ENCODE measurements at places on chromosomes 16 and 17.

GRCh38 chr17:78957128-78957527 lies 22.6 kb downstream of the LGALS3BP start:
- DNase-seq, result no peak

- DNase-seq, result no peak
Measured at GRCh38 chr17:27354491-27355081, 60.7 kb downstream of the WSB1 start.

GRCh38 chr17:17509601-17510425 lies 13.6 kb upstream of the RASD1 start:
- DNase-seq, result no peak

DNA sequence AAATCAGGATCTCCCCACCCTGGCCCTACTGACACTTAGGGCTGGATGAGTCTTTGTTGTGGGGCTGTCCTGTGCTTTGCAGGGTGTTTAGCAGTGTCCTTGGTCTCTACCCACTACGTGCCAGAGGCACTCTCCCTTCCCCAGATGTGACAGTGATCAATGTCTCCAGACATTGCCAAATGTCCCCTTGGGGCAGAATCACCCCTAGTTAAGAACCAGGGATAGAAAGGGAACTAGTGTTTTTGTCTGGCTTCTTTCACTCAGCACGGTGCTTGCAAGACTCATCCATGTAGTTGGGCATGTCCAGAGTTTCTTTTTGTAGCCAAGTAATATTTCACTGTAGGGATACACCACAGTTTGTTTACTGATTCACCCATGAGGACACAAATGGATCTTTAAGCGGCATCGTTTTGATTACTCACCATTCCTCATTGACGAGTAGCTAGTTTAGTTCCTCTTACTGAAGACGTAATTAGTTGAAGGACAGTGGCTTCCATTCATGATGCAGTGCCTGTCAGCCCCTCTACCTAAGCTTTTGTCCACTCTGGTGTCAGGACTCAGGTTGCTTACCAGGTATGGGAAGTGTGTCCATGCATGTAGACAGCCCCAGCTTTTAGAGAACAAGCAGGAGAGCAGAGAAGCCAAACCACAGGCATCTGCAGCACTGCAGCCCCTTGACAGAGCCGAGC lies 26.0 kb upstream of the ITGB4 start:
- DNase-seq, result no peak

- DNase-seq, result no peak
Measured at GRCh38 chr16:58850019-58850677, 116.0 kb upstream of the GOT2 start.

- DNase-seq, result no peak
Measured at GRCh38 chr17:43213545-43213944, 1.9 kb downstream of the TMEM106A start.

Measured in NCI-H1694 (cell line).